H1 (cell line): ENCODE measurements at places on chromosomes 12 and 14.

GRCh38 chr12:48419116-48419935 lies 53.0 kb upstream of the ANP32D start:
- no peak for DNase-seq

- no peak for DNase-seq
These were observed 15.3 kb downstream of the DYNC1H1 start for GRCh38 chr14:101979666-101980065.

DNA sequence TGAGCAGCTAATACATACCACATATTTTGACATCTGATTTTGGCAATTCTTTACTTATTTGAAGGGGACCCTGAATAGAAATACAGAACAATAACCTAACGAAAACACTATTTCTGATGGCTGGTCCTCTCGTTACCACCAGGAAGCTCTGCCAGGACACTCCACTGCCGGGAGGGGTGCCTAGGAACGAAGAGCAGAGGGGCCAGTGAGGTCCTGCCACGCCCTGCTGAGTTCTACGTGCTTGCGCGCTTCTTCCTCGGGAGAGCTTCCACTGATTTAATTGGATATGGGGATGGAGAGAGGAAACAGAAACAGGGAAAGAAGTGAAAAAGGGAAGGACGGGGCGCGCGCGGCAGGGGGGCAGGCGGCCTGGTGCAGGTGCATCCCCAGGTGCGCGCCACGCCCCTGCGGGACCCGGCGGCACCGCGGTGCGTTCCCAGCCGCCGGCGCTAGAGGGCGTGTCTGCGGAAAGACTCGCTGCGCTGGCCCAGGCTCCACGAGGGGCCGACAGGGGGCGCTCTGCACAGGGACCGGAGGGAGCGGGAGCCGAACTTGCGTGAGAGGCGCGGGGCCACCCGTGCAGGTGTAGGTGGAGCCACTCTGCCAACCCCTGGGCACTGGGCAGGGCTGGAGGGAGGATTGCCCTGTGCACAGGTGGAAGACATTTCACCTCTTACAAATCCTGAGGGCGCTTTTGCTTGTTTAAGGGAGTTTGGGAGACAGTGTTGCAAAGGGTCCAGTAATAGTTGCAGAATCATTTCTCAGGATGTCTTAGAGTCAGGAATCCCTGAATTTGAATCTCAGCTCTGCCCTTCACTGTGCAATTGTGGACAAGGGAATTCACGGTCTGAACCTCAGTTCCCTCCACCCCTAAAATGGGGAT lies 986.3 kb upstream of the TMEM132C start:
- peak; percentile 49 for DNase-seq

GRCh38 chr12:95582230-95583058 lies 31.2 kb upstream of the USP44 start:
- no peak for DNase-seq

DNA sequence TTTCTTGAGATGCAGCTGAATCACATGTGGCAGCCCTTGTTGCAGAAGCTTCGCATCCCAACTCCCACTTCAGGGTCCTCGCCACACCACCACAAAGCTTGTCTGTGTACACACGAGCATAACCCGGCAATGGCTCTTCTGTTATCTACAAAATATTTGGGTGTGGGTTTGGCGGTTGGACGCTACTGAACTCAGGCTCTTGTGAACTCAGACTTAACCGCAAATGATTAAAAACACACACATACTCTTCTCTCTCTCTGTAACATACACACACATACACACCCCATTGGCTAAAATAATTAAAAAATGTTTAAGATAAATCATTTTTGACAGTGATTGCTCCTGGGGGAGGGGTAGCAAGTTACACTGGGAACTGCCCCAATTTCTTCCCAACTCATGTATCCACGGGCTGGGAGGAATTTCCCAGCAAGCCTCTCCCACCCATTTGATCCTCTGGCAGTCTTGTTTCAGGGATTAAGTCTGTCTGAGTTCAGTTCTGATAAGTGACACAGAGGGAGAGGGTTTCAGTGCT lies 63.7 kb upstream of the MANSC4 start:
- no peak for DNase-seq

DNA sequence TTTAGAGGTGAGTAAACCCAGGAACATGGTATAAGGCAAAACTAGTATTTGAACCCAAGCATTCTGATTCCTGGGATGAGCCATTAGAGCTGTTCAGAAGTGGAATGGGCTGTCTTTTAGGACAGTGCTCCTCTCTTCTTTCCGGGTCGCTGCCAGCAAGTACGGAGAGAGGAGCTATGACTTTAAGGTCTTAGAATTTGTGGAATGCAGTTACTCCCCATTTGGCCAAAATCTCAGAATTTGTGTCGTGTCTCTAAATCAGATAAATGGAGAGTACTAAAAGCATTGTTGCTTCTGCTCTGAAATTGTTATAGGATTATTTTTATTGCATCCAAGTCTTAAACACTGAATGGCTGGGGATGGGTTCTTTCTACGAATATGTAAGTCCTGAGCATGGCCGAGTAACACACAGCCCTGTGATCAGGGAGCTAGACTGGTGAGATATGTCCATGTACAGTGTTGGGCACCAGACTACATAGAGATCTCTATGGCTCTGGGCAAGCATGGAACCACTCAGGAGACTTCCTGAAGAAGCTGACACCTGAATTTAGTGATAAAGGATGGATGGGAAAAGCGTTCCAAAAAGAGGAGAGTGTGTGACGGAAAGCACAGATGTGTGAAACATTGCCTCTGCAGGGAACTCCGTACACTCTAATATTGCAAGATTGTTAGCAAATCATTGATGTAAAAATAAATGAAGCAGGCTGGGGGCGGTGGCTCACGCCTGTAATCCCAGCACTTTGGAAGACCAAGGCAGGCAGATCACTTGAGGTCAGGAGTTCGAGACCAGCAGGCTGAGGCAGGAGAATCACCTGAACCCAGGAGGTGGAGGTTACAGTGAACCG lies 184.7 kb downstream of the SRGAP1 start:
- DNase-seq = no peak

DNA sequence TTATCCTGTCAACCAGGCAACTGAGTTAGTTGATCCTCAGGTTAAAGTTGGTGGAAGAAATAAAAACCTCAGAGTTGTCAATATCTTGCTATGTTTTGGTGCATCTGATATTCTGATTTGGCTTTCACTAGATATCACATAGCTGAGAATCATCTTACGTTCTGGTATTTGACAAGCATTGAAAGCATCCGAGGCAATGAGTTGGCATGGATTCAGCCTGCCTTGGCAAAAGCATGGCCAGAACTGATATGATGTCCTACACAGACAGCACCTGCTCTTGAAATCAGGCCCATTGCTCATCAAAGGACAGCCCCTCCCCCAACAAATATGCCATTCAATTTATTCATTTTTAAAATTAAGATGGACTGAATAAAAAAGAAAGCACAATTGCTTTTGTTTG lies 320.7 kb upstream of the ATP2B1 start:
- no peak for DNase-seq

GRCh38 chr12:80498059-80498728 lies 54.2 kb downstream of the PTPRQ start:
- no peak for DNase-seq

GRCh38 chr12:65800937-65801336 lies 23.3 kb upstream of the HMGA2 start:
- DNase-seq = no peak

DNA sequence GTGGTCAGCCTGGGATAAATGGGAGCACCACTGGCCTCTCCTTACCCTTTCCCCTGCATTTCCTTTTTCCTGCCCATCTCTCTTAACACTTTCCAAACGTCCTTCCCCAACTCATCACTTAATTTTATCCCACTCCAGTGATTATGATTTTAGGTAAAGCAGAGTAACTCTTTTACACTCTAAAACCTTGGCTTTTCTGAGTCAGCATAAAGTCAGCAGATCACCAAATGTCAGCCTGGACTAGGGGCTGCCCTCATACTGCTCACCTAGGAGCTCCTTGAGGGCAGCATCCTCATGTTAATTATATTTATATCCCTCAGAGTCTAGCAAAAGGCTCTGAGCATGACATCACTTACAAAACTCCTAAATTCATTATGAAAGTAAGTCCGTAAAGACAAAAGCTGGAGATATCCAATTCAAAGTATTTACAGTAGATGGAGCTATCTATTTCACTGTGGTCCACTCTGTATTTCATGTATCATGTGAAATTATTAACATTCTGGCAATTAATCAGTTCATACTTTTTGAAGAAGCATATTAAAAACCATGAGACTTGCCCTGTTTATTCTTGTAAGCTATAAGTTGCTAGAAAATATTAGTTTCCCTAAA lies 17.0 kb upstream of the DICER1 start:
- DNase-seq = no peak

GRCh38 chr14:88834883-88835431 lies 10.5 kb downstream of the TTC8 start:
- DNase-seq = no peak

- DNase-seq = no peak
These were observed 182.7 kb upstream of the EEA1 start for GRCh38 chr12:93111773-93112172.

GRCh38 chr14:76904740-76905569 lies 78.7 kb downstream of the LRRC74A start:
- no peak for DNase-seq

DNA sequence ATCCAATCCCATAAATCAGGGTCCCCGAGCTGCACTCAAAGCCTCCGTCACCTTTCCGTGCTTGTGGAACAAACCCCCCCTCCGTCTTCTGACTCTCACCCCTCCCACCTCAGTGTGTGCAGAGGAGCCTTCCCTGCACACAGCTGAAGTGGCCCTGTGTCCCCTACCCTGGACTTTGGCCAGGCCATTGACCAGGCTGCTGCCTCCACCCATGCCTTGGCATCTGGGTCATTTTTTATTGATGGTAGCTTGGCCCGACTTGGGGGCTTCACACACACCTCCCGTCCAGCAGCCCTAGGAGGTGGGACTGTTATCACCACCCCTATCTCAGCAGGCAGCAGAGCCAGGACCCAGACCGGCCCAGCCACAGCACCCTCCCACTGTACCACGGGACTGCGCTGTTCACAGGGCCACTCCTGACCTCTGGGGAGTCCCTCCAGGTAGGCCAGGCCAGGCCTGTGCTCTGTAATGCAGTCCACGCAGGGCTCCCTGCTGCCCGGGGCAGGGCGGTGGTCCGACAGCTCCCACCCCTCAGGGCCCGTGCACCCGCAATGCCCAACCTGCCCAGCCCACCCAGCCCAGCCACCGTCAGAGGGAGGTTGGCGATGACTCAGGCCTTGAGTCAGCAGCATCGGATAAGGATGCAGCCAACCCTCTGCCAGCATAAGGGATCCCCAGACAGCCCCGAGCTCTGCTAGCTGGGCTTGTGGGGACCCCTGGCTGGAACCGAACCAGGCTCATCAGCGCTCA lies 9.2 kb upstream of the INF2 start:
- DNase-seq = no peak

DNA sequence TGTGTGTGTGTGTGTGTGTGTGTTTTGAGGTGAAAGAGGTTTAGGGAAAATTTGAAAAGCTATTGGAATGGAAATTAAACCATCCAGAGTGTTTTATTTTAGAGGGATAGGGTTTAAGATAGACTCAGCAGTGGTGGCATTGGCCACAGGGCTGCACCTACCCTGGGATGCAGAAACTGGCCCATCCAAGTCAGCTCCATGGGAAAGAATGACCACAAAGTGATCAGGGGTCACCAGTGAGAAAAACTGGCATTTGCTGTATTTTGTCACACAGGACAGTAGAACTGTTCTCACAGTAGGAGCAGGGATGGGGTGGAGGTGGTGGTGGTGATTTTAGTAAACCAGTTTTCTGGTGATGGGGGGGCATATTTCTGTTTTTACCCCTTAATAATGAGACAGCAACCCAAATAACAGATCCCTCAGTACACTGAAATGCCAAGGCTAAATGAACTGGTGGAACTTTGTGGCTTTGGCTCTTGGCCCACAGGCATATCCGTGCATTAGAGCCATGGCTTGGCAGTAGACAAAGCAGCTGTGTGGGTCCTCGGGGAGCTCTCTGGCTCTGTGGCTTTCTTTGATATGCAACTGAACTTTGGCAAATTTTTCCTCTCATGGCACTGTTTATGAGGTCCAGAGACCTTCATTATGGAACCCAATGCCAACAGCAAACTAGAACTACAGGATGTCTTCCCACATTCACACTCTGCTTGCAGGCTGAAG lies 348.3 kb downstream of the ZFP36L1 start:
- no peak for DNase-seq
